NCI-H1092 treated with DMSO at 0.1 percent for 48 hours (cell line): ENCODE measurements at places on chromosomes 3 and 15.

GRCh38 chr15:74293021-74293810 is 57.1 kb downstream of the CCDC33 start:
- DNase-seq, result no peak

DNA sequence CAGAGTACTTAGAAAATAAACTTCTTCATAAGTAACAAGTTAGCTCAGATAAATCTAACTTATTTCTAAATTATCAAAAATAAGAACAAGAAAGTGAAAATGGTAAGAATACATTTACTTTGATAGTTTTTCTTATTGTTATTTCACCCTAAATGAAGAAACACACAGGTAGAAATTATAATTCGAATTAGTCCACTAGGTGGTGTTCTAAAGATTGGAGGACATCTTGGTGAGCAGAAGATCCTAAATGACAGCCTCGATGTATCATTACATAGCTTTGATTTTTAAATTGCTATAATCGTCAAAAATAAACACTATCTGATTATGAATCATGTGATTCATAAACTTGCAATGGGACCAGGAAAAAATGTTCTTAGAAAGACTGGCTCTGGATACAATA is 280.8 kb upstream of the UBE2E2 start:
- peak; percentile 4 for DNase-seq

DNA sequence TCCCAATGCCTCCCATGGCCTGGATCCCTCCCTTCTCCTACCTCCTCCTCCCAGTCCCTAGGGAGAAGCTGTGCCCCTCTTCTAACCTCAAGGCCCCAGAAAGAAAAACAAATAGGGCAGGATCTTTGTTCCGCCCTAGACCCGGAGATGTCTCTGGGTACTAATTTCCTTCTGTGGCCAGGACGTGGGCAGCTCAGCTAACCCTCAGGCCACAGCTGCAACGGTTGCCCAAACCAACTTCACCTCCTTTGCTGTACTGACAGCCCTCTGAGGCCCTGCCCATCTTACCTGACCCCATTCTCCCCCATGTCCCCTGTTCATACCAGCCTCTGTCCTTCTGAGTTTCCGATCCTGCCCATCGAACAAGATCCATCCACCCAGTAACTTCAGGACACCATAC is 70.7 kb downstream of the SRGAP3 start:
- no peak for DNase-seq

DNA sequence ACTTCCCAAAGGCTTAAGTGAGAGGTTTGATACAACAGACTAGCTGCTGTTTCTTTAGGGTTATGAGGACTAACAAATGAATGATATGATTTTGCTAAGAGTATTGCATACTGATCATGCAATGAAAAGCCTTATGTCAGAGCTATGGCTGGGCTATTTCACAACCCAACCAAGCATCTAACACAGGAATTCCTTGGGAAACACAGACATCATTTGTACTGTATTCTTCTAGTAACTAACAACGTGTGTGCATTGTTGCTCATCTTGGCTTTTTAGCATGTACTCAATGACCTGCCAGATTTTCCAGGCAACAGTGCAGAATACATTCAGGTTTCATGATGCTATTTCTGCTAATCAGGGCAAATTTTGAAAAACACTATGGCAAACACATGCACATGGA is 19.3 kb downstream of the PDZRN3 start:
- DNase-seq, result no peak

GRCh38 chr15:62524848-62525247 is 359.8 kb upstream of the C2CD4B start:
- DNase-seq, result no peak

DNA sequence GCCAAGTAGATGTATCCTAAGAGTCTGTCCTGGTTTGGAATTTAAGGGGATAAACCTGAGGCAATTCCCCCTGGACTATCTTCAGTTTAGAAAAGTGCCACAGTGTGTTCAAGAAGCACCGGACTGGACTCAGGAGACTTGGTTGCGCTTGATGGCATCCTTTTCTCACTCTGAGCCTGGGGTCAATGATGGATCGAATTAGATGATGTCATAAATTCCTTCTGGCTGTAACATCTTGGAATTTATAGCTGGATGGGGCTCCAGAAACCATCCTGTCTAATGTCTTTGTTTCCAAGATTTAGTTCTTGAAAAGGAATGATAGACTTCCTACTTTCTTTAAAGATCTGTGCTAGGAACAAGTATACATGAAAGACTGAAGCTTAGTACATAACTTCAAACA is 280.6 kb downstream of the LPP start:
- no peak for DNase-seq

DNA sequence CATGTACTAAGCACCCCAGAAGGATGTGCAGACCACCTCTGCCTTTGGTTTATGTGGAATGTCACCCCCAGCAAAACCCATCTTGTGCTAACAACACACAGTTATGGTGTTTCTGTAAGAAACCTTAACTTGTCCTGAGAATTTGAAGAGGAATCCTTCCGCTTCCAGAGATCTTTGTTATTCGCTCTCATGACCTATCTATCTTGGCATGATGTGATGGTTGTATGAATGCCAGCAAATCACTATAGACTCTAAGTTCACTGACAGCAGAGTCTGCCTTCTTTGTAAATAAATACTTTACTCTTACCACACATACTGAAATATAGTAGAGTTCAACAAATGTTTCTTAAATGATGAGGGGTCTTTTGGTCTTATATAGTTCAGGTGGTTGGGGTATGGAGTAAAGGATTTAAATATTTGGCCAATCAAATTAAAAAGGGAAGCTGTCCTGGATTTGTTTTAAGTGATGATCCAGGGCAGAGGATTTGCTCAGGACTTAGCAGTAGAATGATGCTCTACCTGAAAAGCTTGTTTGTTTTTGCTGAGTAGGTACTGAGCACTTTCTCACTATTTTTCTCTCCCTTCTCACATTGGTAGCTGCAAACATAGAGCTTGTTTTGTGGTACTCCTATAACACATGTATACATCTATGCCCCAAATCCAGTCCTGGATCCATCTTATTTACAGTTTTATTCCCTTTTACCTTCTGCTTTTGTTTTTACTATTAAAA is 27.9 kb upstream of the RTP1 start:
- no peak for DNase-seq

DNA sequence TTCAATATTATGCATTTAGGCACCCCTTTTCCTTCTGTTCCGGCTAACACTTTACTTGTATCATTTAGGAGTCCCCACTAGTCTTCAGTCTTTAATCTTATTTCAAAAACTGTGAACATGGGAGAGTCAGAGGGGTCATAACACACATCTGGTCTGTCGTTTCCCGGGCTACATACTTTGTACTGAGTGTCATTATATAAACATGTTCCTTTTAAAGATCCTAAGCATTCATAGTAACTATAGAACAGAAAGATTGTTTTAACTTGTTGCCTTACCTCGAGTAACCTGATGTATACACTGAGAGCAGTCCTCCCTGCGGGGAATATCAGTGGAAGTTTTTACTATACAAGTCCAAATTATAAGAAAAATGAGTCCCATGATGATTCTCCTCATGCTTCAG is 78.2 kb upstream of the VEPH1 start:
- no peak for DNase-seq

GRCh38 chr3:197031315-197032285 is 2.0 kb upstream of the MELTF start:
- DNase-seq, result no peak

GRCh38 chr3:188348435-188349244 is 194.7 kb downstream of the LPP start:
- DNase-seq, result no peak

- no peak for DNase-seq
Observed at GRCh38 chr15:78990278-78990677, 45.4 kb upstream of the CTSH start.

GRCh38 chr3:133254151-133254550 is 145.7 kb upstream of the BFSP2 start:
- no peak for DNase-seq

DNA sequence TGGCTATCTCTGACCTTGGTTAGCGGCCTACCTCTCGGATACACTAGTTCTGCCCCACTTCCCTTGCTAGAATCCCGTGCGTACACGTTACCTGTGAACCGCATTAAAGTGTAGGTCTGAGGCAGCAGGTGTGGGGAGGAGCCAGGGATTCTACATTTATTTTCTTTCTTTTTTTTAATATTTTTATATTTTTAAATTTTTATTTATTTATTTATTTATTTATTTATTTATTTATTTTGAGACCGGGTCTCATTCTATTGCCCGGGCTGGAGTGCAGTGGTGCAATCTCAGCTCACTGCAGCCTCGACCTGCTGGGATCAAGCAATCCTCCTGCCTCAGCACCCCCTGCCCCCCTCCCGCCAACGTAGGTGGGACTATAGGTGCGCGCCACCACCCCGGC is 60.9 kb upstream of the NR2E3 start:
- DNase-seq, result no peak

DNA sequence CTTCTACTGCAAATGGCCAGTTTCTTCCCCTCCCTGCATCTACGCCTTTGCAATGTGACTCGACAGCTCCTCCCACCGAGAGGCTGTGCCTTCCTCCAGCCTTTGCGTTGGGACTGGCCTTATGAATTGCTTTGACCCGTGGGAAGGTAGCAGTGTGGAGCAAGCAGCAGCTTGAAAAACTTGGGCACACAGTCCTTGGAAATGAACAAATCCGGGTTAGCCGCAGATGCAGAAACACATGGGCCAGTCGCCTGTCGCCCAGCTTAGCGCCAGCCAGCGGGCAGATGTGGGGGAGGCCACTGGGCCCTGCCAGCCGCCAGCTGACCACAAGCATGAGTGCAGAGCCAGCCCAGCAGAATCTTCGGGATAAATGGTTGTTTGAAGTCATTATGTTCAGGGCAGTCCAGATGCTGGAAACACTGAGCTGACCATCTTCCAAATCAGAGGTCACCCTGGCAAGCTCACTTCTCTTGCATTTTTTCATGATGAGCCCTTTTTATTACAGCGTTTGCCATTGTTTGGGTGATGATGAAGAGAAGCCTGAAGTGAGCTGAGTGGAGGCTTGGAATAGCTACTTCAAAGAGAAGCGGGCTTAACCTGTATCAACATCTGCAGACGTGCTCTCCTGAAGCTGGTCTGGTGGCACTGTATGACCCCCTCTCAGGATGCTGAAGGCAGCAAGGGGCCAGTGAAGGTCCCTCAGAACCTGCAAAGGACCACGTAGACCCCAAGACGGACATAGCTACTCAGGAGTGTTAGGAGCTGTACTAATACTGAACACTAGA is 9.8 kb downstream of the SELENOS start:
- DNase-seq, result no peak

DNA sequence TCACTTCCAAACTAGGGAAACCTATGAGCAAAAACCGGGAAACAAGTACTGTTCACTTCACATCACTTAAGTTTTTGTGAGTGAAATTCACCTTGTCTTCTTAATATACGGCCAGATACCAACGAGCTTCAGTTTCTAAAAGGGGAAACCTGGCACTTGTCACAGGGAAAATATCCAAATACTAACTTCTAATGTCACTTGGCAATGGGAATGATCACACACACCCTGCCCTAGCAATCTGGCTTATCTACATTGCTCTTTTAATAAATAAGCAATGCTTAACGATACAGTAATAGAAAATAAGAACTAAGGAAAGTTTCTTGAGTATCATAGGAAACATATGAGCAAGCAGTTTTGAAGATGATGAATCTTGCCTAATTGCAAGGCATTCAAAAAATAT is 34.6 kb upstream of the PLOD2 start:
- DNase-seq, result no peak

DNA sequence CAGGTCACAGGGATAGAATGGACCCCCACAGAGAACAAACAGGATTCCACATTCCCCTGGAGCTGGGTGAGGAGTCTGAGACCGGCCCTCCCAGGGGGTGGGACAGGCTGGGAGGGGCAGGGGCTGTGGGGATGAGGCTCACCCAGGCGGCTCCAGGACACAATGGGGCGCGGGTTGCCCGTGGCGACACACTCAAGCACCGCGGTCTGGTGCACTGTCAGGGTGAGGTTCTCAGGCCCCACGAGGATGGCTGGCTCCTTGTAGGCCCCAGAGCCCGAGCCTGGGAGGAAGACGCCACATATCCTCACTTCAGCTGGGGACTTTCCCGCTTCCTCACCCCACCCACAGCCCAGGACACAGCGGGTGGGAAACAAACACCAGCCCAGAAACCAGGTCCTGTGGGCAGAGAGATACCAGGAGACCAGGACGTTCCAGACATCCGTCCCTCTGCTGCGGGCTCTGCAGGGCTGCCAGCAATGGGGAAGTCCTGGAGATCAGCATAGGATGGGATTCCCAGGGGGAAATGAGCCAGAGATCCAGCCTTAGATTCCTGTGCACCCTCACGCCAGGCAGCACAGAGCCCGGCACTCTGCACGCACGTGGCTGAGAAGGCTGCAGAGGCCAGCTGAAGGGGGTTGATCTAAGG is 30.2 kb downstream of the RNU5B-1 start:
- peak; percentile 8 for DNase-seq

- no peak for DNase-seq
Observed at GRCh38 chr3:99559196-99559595, 79.2 kb upstream of the COL8A1 start.

DNA sequence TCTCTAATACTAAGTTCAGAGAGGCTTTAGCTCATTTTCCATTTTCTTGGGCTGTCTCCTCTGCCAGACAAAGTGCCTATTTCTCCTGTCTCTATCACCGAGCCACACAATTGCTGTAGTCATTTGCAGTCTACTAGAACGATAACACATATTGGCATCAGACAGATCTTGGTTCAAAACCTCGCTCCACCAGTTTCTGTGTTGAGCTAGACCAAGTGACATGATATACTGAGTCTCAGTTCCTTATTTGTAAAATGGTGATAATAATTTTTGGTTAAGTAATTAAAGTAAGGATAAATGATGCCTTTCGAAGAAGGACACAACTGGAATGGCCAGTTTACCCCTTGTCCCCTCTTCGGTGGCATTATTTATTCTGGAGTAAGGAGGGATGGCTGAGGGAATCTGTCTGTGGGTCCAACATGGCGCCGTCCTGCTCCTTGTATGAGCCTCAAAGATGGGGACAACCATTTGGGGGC is 398 bp upstream of the RAB7A start:
- DNase-seq, result no peak

DNA sequence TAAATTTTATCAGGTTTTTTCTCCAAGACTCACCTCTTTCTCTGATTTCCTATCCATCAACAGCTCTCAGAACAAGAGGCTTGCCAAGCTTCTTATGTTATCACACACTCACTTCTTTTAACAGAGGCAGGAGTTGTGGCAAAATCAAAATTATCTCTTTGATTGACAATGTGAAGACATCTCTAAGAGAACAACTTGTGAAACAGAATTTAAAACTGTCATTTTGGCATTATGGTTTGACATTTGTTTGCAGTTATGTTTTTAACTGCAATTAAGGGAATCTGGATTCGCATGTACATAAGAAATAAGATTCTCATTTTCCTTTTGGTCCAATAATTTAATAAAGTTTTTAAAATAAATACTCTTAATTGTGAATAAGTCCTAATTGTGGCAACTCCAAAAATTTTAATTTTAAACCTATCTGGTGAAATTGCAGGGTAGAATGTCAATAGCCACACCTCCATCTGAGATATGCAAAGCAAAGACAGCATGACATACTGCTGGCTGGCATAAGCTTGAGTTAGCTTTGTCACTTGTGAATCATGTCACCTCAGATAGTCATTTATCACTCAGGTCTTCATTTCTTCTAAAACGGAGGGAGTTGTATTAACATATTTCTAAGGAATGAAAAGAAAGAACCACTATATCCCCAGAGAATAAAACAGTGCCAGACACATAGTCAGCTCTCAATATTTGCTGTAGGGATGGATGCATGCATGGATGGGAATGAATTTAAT is 158.6 kb downstream of the CCNL1 start:
- no peak for DNase-seq

GRCh38 chr15:74845581-74845980 is 2.6 kb upstream of the ULK3 start:
- DNase-seq, result no peak
